ENCODE measurements at places on chromosomes 6 and 20. TPM values are rescaled to one million over a fixed set of nuclear protein-coding genes. Genes with fewer than 3 reads are reported as not detected.

GRCh38 chr20:23072892-23073586 lies 13.1 kb downstream of the CD93 start:
- no peak for DNase-seq

DNA sequence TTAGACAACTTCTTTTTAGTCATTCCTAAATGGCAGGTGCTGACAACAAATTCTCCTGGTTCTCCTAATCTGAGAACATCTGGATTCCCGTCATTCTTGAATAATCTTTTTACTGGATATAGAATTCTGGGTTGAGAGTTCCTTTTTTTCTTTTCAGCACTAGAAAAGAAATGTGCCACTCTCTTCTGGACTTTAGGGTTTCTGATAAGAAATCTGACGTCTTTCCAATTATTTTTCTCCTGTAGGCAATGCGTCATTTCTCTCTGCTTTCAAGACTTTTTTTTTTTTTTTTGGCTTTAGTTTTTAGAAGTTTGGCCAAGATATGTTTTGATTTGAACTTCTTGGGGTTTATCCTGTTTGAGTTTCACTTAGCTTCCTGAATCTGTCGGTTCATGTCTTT lies 66.1 kb upstream of the RNF24 start:
- DNase-seq: no peak

- DNase-seq: no peak
These were observed 1.2 kb downstream of the CHMP4B start for GRCh38 chr20:33812152-33812849.

- DNase-seq: no peak
These were observed 110.1 kb upstream of the HS3ST5 start for GRCh38 chr6:114452785-114453401.

DNA sequence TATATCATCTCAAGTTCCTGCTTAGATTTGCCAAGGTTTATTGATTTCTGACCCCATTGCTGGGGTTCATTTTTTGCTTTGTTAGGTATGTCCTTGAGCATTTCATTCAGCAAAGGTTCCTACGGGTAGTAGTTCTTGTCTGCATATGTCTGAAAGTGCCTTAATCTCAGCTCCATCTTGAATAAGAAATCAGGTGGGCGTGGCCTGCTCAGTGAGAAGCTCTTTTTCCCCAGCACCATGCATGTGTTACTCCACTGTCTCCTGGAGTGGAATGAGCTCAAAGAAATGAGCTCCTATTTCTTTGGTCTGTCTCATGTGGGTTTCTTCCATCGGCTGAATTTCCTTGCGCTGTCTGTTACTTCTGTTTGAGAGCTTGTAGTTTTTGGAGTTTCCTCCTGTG lies 201.9 kb downstream of the QKI start:
- DNase-seq: no peak

DNA sequence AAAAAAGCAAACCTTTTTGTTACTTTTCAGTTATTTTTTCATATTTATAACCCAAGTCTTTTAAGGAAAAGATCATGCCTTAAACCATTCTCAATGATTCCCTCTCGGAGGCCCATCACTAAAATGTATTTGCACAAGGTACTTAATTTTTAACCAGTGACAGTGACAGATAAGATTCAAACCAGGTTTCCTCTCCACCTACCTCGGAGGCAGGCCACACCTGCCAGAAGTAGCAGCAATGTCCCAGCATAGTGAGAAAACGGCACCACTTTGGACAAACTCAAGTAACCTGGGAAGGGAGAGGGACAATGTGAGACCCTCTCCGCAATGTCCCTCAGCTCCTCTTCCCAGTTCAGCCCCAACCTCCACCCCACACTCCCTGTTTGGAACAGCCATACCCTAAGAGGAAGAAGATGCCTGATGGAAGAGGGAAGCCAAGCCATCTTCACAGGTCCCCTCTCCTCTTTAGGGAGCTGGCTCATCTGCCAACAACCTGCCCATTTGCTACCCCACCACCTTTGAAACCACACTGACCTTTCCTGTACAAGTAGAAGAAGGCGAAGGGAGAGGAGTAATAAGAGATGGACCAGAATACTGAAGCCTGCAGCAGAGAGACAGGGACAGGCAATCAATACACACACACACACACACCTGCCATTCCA lies 2.3 kb downstream of the ABHD16A start:
- no peak for DNase-seq

Gene ESR1
- 3.9 TPM for total RNA-seq

- no peak for DNase-seq
These were observed 306.7 kb downstream of the PLCB1 start for GRCh38 chr20:8438748-8439147.

Gene SUMO4
- 9.0 TPM for total RNA-seq

- DNase-seq: no peak
These were observed 280.5 kb upstream of the PRND start for GRCh38 chr20:4441191-4441590.

Gene BLOC1S5
- 11.7 TPM for total RNA-seq

DNA sequence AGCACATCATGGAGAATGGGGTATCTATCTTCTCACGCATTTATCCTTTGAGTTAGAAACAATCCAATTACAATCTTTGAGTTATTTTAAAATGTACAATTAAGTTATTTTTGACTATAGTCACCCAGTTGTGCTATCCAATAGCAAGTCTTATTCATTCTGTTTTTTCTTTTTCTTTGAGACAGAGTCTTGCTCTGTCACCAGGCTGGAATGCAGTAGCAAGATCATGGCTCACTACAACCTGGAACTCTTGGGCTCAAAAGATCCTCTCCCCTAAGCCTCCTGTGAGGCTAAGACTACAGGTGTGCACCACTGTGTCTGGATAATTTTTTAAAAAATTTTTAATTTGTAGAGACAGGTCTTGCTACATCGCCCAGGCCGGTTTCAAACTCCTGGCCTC lies 201.5 kb upstream of the ZNF217 start:
- DNase-seq: no peak

DNA sequence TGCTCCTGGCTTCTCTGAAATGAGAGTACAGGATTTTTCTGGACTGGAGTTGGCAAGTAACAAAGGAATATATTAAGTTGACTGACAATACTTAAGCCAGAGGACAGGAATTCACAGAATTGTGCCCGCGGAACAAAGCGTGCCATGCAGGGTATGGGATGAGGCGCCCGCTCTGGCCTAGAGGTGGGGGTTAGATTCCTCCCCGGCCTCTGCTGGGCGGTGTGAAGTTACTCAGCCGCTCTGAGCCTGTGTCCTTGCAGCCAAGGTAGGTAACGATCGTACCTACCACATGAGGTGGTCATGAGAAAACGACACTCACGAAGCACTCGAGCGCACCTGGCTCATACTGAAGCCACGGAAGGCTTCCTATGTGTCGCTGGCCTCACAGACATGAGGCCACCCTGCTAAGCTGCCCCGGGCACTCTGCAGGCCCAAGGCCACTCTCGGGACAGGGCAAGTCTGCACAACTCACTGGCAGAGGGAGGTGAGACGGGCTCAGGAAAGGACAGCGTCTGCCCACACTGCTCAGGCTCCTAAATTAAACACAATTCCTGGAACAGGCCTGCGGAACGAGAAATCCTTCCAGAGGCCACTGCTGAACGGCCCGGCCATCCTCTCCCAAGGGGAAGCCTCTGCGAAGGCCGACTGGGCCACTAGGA lies 70.8 kb downstream of the PSMG4 start:
- no peak for DNase-seq

Gene HUS1B
- 4.5 TPM for total RNA-seq

Gene TNNC2
- 5.5 TPM for total RNA-seq

DNA sequence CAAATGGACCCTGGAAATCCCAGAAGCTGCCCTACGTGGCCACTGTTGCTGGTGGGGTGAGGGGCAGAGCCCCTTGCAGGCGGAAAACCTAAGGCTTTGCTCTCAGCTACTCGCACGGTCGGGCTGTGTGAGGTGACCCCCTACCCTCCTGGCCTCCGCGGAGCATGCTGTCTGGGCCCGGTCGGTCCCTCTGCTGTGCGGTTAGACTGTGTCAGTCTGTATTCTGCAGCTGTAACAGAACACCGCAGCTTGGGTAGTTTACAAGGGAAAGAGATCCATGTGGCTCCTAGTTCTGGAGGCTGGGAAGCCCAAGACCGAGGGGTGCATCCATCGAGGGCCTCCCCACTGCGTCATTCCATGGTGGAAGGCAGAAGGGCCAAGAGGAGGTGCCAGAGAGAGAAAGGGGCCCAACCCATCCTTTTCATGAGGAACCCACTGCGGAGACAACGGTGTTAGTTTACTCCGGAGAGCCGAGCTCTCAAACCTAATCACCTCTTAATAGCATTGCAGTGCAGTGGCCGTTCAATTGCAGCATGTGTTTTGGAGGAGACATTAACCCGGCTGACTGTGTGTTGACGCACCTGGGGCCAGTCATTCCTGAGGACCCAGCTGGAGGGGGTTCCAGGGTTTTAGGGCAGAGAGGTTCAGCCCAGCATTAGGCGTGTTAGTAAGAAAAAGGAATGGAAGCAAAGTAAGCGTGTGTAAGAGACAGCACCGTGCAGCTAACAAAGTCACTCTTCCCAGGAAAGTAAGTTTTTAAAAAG lies 18.3 kb downstream of the COL9A3 start:
- no peak for DNase-seq

Gene AK9
- total RNA-seq: 5.3 TPM

- DNase-seq: no peak
These were observed 23.8 kb downstream of the PHACTR2 start for GRCh38 chr6:143701349-143702234.

- DNase-seq: no peak
These were observed 51.7 kb downstream of the CEP43 start for GRCh38 chr6:167050903-167051302.

Gene GSTA3
- not detected for total RNA-seq

DNA sequence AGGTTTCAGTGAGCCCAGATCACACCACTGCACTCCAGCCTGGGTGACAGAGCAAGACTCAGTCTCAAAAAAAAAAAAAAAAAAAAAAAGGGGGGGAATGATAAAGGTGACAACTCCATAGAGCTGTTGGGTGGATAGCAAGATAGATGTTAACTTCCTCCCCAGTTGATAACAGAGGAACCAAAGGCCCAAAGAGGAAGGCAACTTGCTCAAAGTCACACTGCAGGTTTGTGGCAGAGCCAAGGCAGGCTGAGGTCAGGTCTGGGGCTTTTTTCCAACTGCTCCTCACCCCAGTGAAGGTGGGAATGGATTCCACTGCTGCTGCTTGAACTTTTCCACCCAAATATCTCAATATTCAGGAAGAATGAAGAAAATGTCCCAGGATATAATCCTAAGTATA lies 26.7 kb downstream of the HCK start:
- DNase-seq: no peak

DNA sequence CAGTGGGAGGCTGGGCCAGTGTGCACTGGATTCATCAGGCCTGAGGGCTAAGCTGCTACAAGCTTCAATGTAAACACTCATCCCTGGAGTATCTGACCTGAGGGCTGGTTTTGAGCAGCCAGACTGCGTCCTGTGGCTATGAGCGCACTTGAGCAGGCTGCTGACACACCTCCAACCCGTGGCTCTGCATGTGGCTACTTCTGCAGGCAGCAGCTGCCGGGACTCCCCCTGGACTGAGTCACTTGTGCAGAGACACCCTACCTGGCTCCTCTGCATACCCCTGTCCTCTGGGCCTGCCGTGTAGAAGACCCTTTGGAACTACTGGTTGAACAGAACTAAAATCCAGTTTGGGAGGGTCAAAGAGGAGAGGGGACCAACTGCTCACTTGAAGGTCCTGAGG lies 172.0 kb downstream of the SCP2D1 start:
- no peak for DNase-seq

DNA sequence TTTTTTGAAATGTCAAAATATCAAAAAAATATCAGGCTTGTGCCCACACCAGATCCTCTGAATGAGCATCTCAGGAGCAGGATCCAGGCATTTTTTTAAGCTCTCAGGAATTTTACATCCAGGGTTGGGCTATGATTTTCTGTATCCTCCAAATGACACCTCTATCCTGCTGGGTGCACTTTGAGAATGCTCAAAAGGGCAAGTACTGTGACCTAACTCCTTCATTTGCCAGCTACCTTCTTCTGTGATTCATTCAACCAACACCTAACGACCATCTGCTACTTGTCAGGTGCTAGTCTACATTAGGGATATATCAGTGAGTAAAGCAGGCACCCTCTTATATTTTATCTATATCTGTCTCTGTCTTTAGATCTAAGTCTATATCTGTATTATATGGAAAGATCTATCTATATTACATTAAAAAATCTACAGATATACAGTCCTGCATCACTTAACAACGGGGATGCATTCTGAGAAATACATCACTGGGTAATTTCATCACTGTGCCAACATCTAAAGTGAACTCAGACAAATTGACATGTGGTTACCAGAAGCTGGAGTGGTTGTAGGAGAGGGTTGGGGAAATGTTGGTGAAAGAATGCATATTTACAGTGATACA lies 131.6 kb downstream of the KIF16B start:
- no peak for DNase-seq

- DNase-seq: no peak
These were observed 644.2 kb upstream of the GJE1 start for GRCh38 chr6:141488488-141488887.

- no peak for DNase-seq
These were observed 6.3 kb downstream of the PRR18 start for GRCh38 chr6:166301611-166302529.

DNA sequence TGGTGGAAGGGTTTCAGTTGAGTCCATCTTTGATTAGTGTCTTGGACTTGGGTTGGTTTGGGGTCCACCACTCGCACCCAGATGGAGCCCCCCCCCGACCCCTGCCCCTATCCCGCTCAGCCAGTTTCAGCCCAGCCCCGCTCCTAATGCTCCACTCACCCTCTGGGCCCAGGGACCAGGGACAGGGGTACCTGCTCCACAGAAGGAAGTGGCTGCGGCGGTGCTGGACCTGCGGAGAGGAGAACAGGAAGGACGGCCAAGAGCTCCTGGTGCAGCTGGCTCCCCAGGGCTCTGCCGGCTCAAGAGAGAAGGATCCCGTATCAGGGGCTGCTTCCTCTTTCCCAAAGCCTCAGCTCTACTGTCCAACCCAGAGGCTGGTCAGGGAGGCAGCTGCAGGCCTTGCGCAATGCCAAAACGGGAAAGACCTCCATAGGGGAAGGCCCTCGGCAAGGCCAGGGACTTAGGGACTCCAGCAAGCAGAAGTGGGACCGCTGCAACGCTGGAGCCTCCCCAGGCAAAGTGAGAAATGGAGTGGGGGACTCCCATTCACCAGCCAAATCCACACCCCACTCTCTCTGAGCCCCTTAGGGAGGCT lies at the start of gene SIGLEC1:
TSS of gene SIGLEC1 (minus strand) at position 322 of the 595 bp plus-strand sequence. CDS start 5,472 bp downstream, outside the sequence.
- DNase-seq: no peak

DNA sequence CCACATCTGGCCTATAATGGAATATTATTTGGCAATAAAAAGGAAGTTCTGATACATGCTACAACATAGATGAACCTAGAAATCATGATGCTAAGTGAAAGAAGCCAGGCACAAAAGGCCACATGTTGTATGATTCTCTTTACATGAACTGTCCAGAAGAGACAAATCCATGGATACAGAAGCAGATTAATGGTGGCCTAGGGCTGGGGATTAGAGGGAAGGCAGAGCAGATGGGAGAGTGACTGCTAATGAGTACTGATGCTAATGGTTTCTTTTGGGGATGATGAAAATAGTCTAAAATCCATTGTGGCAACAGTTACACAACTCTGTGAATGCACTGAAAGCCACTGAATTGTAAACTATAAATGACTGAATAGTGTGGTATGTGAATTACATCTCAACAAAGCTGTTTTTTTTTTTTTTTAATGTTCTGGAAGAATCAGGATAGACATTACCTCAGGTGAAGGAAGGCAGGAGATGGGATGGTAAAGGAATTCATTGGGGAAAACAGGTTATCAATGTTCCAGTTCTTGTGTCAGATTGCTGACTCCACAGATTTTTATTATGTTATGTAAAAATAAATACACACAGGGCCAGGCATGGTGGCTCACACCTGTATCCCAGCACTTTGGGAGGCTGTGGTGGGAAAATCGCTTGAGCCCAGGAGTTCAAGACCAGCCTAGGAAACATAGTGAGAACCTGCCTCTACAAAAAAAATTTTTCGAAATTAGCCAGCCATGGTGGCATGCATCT lies 8.9 kb upstream of the SOX12 start:
- DNase-seq: no peak

Gene PXMP4
- total RNA-seq: 4.0 TPM
